ENCODE measurements at places on chromosomes 6 and 20.

- DNase-seq, result no peak
Measured at GRCh38 chr6:156982168-156982567, 205.0 kb downstream of the ARID1B start.

- DNase-seq, result peak; percentile 21
Measured at GRCh38 chr6:155530219-155530834, 74.7 kb upstream of the NOX3 start.

DNA sequence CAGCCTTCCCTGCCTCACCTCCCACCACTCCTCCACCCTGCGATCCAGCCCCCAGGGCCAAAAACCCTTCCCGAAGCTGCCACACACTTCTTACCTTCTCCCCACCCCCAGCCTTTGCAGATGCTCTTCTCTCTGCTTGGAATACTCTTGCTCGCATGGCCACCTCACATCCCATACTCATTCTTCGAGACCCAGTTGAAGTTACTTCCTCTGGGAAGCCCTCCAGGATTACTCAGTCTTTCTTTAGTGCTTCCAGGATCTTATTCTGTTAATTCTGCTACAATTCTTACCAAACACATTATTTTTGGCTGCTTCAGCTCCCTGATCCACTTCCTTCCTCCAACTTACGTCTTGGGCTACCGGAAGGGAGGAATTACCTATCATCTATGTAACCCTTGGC lies 54.3 kb downstream of the CD40 start:
- no peak for DNase-seq

GRCh38 chr6:151260205-151260604 lies 20.4 kb downstream of the AKAP12 start:
- DNase-seq, result no peak

- no peak for DNase-seq
Measured at GRCh38 chr6:163761481-163761880, 347.0 kb downstream of the QKI start.

DNA sequence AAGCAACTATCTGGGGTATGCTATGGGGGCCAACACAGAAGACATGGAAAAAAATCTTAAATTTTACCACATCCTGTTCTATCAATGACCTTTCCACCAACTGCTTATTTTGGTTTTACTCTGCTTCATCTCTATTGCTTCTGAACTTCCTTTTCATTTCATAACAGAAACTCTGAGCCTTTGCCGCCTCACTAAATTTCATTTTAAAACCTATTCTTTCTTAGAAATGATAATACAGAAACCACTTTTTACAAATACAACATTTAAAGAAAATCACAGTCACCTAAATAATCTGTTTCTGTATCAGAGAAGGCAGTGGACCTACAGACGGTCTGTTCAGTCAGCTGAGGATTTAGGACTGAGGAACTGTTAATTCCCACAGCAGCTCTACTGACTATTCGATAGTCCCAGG lies 117.5 kb downstream of the KCNQ5 start:
- no peak for DNase-seq

DNA sequence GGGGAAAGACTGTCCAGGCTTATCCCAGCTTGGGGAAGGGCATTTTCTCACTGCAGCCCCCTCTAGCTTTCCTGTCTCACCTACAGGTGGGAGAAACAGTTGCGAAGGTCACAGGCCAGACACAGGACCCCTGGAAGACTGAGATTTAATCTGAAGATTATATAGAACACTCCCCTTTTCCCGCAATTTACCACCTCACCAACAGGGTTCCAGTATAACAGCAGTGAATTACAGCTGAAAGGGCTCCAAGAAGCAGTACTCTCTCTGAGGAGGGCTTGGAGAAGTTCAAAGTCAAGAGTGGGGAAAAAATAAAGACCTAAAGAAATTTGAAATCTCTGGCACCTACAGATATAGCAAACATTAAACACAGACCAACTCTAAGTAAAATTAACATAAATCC lies 111.9 kb downstream of the ANKRD60 start:
- DNase-seq, result no peak

DNA sequence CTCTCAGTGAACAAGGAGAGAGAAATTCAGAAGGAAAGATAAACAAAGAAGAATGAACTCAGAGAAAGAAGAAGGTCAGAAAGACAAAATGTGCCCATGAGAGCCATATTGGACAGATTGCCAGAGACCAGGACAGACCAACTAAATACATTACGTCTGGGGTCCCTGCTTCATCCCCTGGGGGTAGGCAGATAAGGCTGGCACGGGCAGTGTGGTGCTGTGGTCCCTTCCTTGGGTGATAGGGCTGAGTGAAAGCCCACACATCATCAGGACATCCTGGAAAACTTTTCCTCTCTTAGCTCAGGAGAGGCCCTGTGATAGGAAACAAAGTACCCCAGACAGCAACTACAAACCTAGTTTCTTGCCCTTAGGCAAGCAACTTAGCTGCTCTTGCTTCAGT lies 13.2 kb upstream of the ARMC12 start:
- no peak for DNase-seq

GRCh38 chr6:151658091-151658490 lies 149.4 kb upstream of the ESR1 start:
- DNase-seq, result no peak

GRCh38 chr6:14089224-14089623 lies 28.3 kb upstream of the CD83 start:
- no peak for DNase-seq

GRCh38 chr6:37251211-37251780 lies 6.3 kb upstream of the TBC1D22B start:
- DNase-seq, result no peak

DNA sequence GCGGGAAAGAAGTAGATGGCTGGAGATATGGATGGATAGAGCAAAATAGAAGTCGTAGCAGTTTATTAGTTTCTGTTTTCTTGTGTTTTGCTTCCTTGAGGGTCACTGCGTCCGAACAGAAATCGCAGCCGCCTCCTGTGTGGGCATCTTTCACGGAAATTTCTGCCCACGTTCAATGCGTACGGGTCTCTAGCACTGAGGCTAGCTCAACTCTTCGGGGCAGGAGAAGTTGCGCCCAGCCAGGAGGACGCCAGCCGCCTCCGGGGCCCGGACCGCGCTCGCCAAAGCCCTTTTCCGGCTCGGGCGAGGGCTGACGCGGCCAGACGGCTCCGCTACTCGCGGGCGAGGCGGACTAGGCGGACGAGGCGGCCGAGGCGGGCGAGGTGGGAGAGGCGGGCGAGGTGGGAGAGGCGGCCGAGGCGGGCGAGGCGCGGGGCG lies 814 bp downstream of the TFAP2B start:
- no peak for DNase-seq

All from CD4-positive, alpha-beta T cell treated with Interleukin-10 for 1 hour (primary cell).